Colonic mucosa (tissue), 4 donors: ENCODE measurements at places on chromosomes 16 and 17.

DNA sequence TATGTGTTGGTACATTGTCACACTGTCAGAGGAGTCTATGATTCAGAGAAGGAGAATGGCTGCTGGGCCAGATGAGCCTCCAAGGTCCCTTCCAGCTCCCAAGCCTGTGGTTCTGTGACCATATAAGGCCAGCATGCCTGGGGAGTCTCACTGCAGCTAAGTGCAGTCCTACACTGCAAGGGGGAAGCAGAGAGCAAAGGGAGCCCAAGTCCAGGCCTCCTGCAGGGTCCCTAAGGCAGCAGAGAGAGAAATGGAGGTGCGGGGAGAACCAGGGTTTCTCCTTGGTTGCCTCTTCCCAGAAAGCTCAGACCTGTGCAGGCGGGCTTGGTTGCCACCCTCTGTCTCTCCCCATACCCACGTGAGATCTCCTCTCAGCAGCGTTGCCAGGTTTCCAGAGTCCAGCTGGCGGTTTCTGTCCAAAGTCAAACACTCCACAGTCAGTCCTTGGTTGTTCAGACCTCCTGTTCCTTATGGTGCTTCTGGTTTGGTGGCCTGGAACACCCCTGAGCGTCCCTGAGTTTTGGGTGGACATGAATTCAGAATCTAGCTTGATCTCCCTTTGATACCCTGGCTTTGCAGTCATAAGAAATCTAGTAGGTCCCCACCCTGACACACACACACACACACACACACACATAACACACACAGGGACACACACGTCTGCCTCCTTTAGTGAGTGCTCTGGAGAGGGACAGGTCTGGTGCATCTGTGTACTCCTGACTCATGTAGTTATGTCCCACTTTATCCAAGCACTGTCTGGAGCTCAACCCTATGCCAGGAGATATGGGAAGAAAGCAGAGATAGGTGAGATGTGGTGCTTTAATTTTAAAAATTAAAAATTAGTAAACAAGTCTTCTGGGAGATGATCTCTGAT, 78.8 kb downstream of the GNAO1 start:
- DNase-seq = no peak

GRCh38 chr16:9683677-9684076, 498.6 kb downstream of the GRIN2A start:
- DNase-seq = no peak

- no peak for DNase-seq
Observed at GRCh38 chr17:34798581-34798980, 162.7 kb downstream of the CCT6B start.

GRCh38 chr16:14378131-14378551, 251.9 kb downstream of the PARN start:
- no peak for DNase-seq
